CD4-positive, alpha-beta memory T cell (primary cell): ENCODE measurements at places on chromosomes 6 and 20. TPM values are rescaled to one million over a fixed set of nuclear protein-coding genes. Genes with fewer than 3 reads are reported as not detected.

TMEM170B gene
- total RNA-seq: 2.1 TPM

MATN4 gene
- not detected for total RNA-seq

- DNase-seq: no peak
Measured at GRCh38 chr20:23939063-23939462, 49.5 kb downstream of the GGTLC1 start.

DNA sequence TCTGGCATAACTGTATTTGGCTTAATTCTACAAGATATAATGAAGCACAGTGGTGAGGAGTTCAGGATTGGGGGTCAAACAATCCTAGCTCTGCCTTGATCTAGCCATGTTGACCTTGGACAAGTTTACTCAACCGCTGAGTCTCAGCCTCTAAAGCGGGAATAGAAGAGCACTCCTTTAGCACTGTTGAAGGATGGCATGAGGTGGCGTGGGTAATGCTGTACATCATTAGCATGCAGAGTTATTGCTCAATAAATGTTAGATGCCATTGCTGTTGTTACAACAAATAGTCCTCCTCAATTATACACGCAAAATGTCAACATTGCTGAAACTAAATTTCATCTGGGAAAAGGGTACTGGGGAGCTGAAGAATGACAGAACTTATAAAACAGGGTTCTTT is 78.6 kb downstream of the KIF13A start:
- no peak for DNase-seq

GRCh38 chr20:37526238-37526838 is 1.3 kb downstream of the BLCAP start:
- no peak for DNase-seq
